Stimulated activated CD4-positive, alpha-beta T cell treated with anti-CD3 and anti-CD28 coated beads, Interleukin-15, amount 100 ng/mL, for 1 hour (primary cell): ENCODE measurements at places on chromosomes 1 and 21.

GRCh38 chr1:244353551-244354091, 98.1 kb downstream of the ADSS2 start:
- DNase-seq: no peak

DNA sequence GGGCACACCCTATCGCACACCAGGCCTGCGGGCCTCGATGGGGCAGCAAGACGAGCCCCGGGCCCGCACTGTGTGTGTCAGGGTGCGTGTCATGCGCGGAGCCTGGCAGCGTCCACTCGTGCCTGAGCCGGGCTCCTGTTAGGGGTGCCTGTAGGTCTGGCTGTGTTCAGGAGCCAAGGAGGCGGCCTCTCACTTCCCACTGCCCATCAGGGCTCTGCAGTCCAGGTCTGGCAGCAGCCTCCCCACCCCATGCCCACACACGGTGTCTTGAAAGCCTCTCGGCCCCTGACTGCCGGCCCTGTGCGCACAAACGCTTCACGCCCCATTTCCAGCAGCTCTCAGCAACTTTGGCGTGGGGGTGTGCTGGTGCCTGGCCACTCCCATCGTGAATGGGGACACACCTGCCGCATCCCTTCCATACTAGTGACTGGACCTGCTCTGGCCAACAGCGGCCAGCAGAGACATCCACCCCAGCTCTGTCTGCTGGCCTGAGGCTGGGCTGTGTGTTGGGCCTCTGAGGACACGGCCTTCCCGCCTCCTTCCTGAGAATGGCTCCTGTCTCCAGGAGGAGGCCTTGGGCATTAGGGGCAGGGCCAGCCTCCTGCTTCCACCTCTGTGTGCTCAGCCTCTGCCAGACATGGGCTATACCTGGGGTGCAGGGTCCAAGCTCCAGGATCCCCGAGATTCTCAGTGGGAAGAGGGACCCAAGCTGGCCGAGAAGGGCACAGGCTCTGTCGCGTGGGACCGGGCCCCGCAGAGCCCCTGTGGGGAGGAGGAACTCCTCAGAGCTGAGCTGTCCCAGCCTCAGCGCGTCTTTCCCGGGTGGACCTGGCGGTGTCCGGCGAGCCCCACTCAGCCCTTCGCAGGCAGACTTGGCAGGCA, 41.8 kb upstream of the ACTRT2 start:
- DNase-seq: no peak

DNA sequence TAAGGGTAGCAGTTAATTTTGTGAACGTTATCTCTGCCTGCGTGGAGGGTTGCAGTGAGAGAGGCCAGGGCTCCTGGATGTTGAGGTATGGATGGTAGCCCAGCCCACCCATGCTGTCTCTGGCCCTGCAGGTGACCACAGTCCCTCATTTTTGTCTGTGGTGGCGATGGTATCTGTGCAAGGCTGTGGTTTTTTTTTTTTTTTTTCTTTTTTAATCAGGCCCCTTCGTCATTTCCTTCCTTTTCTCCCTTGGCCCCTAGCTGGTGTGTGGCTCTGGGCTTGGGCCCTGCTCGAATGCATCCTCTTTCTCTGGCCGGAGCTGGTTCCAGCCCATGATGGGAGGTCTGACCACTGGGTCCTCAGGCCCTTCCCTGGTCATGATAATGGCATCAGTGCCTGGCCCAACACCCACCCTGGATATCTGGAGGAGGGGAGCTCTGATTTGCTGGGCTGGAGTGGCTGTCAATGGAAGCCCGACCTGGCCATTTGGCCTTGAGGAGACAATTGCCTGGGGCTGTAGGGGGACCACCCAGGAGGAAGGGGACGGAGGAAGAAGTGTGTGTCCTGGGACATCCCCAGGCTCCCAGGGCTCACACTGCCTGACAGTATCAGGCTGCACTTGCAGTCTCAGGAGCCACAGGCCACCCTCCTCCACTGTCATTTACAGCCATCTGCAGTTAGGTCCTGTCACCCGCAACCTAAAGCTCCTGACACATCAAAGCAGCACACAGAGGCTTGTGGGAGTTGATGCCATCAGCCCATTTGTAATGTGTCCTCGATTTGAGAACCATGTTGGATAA, 8.1 kb upstream of the RNF187 start:
- DNase-seq: no peak

DNA sequence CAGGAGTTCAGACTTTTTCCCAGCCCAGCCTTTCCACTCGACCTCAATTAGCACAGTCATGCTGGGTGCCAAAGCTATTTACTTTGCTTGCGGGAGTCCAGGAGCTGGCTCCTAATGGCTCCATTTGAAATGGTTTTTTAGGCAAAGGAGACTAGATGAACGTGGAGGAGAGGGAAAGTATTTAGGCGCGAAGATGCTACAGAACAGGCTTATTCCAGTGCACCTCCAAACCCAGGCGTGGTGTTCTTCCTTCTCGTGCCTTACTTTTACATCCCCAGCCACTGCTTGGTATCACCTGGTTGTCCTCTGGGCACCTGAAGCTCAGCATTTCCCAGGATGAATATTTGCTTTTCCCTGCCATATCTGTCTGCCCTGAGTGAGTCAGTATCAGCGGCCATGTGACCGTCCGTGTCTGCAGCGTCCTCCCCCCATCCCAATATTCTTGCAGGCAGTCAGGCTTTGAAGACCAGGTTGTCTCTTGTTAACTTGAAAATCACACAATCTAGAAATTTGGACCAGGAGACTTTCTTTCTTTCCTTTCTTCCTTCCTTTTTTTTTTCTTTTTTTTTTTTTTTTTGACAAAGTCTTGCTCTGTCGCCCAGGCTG, 198.5 kb downstream of the DYRK1A start:
- no peak for DNase-seq

DNA sequence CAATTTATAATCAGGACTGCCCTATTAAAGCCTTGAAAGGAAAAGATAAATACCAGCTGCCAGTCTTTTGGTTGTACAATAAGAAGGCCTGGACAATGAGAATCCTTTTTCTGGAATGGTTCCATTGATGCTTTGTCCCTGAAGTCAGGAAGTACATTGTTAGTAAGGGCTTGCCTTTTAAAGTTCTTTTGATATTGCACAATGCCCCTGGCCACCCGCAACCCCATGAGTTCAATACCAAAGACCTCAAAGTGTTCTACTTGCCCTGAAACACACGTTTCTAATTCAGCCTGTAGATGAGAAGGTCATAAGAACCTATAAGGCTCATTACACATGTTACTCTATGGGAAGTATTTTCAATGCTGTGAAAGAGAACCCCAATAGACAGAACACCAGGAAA, 112.1 kb downstream of the OLFM3 start:
- DNase-seq: no peak

GRCh38 chr1:159554696-159555095, 18.9 kb upstream of the OR10J5 start:
- no peak for DNase-seq

DNA sequence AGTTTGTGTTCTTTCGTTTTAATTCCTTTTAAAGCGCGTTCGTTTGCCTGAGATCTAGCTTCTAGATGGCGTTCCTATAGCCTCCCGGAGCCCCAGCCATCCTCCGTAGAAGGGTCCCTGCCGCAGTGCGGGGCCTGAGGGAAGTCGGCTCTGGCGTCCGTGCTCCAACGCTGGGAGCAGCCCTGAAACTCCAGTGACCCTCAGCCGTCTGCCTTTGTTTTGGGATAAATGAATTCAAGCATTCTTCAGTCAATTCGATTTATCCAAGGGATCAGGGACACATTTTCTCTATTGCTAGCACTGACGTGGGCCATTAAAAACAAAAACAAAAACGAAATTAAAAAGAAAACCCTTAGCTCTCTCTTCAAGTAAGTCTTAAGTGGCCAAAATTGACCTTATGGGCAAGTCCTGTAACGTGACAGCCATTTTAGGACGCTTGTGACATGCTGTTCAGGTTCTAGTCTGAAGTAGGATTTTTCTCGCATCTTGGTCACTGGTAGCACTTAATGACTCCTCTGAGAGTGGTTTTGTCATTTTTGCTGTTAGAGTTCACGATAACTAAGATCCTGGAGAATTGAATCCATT, 742 bp upstream of the HSPA13 start:
- DNase-seq: no peak

- DNase-seq: no peak
These were observed 9.6 kb upstream of the ADORA1 start for GRCh38 chr1:203117611-203118575.

- DNase-seq: no peak
These were observed 10.4 kb downstream of the TRABD2B start for GRCh38 chr1:47986761-47987200.

- DNase-seq: no peak
These were observed 58.5 kb downstream of the PALMD start for GRCh38 chr1:99704356-99704816.

DNA sequence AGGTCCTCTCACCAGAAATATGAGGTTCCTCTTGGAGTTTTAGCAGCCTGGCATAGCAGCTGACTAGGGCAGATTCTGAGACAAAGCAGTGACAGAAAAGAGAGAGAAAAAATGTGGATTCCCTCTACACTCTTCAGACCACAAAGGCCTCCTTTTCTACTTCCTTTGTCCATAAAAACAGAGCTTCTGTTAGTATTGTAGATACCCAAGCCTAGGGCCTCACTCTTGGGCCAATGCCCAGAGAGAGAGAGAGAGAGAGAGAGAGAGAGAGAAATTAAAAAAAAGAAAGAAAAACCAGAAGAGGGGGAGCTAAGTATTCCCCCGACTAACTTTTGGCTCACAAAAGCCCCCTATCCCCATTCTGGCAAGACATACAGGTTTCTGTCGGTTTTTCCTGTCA, 2.4 kb upstream of the ZRANB2 start:
- DNase-seq: no peak

- DNase-seq: no peak
These were observed 197.0 kb downstream of the GABPA start for GRCh38 chr21:25931765-25932164.

- no peak for DNase-seq
These were observed 41.5 kb downstream of the C4BPA start for GRCh38 chr1:207145401-207146058.

DNA sequence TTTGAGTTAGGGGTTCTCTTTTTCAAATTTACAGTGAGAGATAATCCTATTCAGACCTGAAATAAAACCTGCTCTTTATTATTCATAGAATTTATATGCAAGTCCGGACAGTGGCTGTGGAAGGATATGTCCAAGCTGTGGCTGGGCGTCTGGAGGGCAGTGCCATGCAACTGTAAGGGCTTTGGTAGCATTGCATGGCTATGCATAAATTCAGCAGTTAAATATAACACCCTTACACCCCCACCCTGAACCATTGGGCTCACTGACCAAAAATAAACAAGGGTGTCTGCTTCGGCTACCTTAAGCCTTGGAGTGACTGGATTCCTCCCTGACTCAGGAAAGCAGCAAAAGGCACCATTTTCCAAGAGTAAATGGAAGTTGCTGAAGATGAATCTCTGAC, 5.4 kb downstream of the CHTOP start:
- DNase-seq: no peak

DNA sequence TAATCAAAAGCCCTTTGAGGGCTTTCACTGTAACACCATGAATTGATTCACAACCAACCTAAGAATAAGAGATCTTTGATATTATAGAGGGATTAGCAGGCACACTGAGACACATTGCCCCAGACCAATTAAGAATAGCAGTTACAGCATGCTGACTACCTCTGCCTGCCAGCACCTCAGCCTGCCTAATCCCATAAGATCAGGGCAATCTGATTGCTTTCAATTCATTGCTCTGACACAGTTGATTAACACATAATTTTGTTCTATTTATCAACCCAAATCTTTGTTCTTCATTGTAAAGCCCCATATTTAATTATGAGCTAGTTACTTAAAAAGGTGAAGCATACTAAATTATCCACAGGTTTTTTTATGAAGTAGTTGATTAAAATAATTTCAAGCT, 548.8 kb upstream of the ZP4 start:
- no peak for DNase-seq

DNA sequence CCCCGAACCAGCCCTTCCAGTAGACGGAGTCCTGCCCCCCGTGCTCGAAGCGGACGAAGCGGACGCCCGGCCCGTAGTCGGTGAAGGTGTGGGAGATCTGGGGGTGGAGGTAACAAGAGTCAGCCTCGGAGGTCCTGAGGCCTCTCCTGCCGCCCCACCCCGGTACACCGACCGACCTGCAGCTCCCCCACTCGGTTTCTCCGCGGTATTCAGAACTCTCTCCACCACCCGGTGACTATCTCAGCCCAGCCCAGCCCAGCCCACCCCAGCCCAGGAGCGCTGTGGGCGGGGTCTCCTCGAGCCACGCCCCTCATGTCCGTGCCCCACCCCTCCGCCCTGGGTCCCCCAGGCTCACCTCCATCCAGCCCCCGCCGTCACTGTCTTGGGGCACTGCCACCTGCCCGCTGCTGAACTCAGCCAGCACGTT, 5.5 kb downstream of the FBXO2 start:
- no peak for DNase-seq

GRCh38 chr1:15951341-15952153, 24.4 kb downstream of the ZBTB17 start:
- no peak for DNase-seq

- no peak for DNase-seq
These were observed 6.7 kb downstream of the EFNA4 start for GRCh38 chr1:155070158-155070621.

GRCh38 chr1:33397994-33398393, 32.9 kb downstream of the PHC2 start:
- no peak for DNase-seq

GRCh38 chr1:77031106-77031662, 163.9 kb downstream of the ST6GALNAC5 start:
- DNase-seq: no peak

- DNase-seq: no peak
These were observed 75.8 kb upstream of the ZRANB2 start for GRCh38 chr1:71156590-71156989.

- no peak for DNase-seq
These were observed 17.3 kb downstream of the CSF1 start for GRCh38 chr1:109927911-109928321.

GRCh38 chr1:20702416-20702815, 15.4 kb downstream of the KIF17 start:
- DNase-seq: no peak

- DNase-seq: no peak
These were observed 365.5 kb upstream of the ESRRG start for GRCh38 chr1:217088521-217089284.

DNA sequence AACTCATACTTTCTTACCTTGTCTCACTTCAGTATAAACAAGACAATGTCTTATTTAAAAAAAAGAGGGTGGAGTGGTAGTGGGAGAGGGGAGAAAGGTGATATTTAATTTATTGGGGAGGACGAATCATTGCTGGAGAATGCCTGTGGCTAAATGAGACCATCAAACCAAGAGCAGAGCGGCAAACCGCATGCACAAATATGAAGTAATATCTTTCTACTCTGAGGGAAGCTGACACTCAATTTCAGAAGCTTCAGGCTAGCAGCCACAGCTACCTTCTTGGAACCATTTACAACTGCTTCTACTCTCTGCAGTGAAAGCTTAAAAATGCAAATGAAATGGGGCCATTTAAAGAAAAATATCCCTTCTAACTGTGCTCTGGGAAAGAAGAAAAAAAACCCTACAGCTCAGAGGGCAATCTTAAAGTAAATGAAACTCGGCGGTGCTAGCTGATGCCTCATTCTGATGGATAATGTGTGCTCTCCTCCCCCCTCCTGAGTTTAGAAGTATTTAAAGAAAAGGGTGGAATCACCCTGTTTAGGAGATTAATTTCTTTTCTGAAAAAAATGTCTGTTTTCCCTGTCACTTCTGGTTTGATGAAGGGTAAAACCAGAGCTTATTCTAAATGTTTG, 178.2 kb upstream of the CAMK1G start:
- DNase-seq: no peak
